MM.1S (cell line): ENCODE measurements at places on chromosomes 12 and 14.

DNA sequence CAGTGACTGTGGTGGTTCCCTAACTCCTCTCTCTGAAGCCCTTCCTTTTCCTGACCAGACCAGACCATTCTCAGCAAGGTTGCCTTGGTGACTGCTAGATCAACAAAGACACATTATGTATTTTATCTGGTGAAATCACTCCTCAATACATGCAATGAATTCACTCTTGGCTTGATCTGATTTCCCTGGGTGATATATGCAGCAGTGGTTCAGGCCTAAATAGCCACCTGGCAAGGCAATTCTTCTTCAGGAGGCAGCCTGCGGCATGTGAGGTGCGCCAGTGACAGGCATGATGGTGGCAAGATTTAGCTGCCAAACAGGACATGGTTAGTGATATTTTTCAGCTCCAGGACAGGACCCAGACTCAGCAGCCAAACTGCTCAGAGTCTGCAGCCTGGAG is 350.3 kb upstream of the CCDC196 start:
- DNase-seq: no peak
- H3K27ac ChIP-seq: no peak overlapping the region
- no peaks in the 10 kb centered on the region for H3K36me3 ChIP-seq
- no peak overlapping the region for H3K4me3 ChIP-seq

DNA sequence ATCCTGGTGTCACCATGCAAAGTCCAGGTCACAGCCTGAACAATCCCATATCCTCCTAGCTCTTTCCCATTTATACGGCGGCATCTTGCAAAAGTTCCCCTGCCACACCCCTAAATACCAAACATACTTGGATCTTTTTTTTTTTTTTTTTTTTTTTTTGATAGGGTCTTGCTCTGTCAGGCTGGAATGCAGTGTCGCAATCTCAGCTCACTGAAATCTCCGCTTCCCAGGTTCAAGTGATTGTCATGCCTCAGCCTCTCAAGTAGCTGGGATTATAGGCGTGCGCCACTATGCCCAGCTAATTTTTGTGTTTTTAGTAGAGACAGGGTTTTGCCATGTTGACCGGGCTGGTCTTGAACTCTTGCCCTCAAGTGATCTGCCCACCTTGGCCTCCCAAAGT is 451.3 kb downstream of the GLT1D1 start:
- H3K27ac ChIP-seq: no peak overlapping the region
- no peaks in the 10 kb centered on the region for H3K27me3 ChIP-seq
- H3K36me3 ChIP-seq: no peaks in the 10 kb centered on the region
- H3K4me3 ChIP-seq: no peak overlapping the region

GRCh38 chr12:30251546-30251945 is 444.1 kb downstream of the IPO8 start:
- H3K4me1 ChIP-seq: no peaks in the 10 kb centered on the region
- H3K4me3 ChIP-seq: no peak overlapping the region
- H3K36me3 ChIP-seq: no peaks in the 10 kb centered on the region

DNA sequence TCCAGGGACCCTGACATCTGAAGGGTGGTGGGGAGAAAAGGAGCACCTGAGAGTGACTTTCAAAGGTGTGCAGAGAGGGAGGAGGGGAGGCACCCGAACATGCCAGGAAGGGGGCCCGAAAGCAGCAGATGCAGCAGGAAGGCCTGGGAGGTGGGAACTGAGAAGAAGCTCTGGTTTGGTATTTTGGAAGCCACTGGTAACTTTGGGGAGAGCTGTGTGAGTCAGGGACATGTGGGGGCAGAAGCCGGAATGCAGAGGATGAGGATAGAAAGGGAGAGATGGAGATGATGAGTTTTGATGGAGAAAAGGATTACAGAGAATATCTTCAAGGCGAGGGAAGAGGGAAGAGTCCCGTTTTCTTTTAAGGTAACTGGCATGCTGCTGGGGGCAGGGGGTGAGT is 50.1 kb downstream of the NRXN3 start:
- H3K4me3 ChIP-seq: no peak overlapping the region
- no peaks in the 10 kb centered on the region for H3K4me1 ChIP-seq
- DNase-seq: no peak
- H3K27ac ChIP-seq: no peak overlapping the region

DNA sequence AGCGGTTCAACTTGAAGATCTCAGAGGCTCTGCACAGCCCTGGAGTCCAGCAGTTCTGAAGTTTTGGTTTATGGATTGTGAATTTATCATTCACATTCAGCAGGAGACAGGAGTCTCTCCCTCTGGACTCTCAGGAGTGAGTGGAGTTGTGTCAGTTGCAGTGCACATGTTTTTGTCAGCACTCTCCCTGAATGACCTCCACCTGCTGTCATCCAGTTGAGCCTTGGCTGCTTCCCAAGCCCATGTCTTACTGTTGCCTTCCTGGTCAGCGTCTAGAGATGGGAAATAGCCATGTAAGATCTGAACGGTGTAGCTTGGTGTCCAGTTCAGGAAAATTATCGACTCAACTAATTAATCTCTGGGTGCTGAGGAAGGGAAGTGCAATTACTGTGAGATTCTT is 133.2 kb downstream of the PRKCH start:
- no peaks in the 10 kb centered on the region for H3K27me3 ChIP-seq
- no peak for DNase-seq
- no peaks in the 10 kb centered on the region for H3K36me3 ChIP-seq
- H3K4me3 ChIP-seq: no peak overlapping the region
- no peak overlapping the region for H3K27ac ChIP-seq
